ENCODE measurements at places on chromosomes 6 and 20.

DNA sequence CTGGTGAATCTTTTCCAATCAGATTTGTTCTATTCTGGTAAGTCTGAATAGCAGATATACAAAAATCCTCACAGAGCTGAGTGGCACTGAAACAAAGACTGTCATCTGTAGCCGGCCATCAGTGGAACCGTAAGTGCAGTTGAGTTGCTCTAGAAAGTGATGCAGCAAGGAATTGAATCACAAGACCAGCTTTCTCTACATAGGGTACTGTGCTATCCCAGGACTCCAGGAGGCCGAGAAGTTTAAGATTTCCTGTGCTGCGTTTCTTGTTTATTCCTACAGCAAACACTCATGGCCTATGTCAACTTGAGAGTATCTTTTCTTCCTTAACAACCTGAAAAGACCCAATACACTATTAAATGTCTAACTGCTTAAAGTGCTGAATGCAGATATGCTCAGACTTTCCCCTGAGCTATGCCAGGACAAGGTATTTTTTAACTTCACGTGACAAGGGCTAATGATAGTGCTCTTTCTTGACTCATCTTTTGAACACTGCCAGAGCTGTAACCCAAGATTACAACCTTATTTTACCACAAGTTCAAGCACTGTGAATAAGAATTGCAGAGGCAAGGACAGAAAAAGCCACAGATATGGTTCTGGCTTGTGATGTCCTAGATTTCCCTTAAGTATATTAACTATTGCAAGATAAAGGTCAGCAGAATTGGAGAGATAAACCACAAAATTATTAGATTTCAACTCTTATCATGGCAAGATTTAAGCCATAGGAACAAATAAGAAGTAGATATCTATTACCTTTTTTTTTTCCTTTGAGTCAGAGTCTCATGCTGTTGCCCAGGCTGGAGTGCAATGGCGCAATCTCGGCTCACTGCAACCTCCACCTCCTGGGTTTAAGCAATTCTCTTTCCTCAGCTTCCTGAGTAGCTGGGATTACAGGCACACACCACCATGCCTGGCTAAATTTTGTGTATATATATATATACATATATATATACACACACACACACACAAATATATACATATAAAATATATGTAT, 71.6 kb downstream of the GJA1 start:
- no peak for DNase-seq

DNA sequence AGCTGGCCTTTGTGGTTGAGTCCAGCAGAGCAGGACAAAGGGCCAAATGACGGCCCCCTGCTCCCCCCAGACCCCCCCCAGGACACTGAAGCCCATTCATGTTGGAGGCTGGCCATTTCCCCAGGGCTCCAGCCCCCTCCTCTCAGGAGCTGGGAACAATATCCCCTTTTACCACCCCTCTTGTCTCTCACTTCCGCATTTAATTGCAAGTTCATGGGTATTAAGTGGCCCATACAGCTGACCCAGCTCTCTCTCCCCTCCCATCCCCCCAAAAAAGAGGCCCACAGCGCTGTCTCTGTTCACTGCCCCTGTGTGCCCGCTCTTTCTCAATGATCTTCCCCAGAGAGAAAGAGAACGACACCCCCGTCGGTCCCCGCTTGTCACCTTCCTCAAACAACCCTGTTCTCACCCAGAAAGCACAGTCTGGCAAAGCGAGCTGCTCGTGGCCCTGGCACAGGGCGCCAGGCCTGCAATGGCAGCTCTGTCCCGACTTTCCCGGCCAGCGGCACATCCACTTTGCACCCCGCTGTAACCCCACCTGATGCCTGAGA, 30.4 kb downstream of the PREX1 start:
- no peak for DNase-seq

GRCh38 chr6:122839472-122839871, 50.4 kb downstream of the SMPDL3A start:
- DNase-seq, result peak; percentile 72

DNA sequence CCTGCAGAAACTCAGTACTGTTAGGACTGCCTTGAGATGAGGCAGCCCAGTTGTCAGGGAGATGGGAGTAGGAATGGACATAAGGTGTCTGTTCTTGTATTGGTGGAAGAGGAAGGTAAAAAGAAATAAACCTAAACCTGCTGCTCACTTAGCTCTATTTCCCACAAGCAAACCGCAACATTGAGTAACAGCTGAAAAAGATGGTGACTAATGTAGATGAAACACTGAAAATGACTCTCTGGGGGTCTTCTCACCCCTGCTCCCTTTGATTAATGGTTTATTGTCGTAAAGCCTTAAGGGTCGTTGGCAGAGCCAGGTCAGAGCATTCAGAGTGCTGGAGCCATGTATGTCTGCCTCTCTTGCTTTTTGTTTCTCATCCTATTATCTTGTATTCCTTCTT, 87.5 kb downstream of the FOXO3 start:
- no peak for DNase-seq

DNA sequence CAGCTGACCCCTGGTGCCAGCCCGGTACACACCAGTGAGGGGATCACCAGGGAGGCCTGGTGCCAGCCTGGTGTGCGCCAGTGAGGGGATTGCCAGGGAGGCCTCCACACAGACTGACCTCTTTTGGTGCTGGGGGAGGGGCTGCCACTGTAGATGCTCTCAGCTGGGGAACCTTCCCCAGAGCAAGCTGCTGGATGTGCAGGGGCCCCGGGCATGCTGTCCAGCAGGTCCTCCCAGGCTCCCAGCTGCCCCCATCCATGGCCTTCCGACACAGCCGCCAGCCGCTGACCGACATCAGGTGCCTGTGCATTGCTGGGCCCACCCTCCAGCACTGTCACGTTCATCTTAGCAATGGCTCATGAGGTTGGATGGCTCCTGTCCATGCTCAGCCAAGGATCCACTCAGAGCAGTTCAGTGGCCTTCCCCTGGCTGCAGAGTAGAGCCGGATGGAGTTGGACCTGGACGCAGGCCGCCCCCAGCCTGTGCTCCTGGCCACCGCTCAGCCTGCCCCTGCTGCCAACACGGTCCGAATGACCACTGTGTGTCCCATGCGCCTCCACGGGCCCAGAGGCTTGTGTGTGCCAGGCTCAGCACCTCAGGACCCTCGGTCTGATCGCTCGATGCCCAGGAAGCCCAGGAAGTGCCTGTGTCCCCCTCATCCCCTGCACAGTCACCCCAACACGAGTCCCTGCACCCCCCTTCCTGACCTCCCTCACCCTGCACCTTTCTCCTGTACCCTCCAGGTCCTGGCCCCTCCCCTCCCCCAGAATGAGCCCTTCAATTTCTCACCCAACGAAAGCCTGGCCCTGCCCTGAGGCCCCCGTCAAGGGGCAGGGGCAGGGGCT, 95.7 kb downstream of the YTHDF1 start:
- no peak for DNase-seq

GRCh38 chr6:35664945-35665344, 23.8 kb downstream of the FKBP5 start:
- no peak for DNase-seq

DNA sequence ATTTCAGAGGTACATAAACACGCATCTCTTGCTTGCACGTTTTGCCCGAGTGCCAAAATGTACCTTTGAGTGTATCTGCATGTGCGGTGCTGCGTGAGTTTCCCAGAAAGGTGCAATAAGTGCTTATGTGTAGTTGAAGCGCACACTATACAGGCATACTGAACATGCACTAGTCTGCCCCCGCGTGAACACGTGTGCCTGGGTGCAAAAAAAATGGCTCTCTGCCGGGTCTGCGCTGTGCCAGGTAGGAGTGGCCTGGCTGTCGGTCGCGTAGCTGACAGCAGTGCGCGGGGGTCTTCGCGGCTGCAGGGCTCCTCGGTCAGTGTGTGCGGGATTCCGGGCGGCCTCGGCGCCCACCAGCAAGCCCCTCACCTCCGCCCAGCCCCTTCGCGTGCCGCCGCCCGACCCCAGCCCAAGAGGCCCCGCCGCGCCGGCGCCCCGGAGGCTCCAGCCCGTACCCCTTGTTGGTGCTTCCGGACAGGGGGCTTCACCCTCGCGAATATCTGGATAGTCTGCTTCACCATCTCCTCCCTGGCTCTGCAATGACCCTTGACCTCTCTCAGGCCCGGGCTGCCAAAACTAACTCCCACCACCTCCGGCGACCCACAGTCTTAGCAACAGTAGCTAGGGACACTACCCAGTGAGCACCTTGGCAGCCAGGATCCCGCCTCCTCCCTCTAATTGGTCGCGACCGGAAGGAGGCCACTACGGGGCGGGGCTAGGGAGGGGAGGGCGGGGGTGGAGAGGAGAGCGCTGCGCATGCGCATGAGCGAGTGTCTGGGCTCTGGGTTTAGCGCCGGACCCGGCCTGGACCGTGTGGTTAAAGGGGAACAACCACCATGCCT, at the start of gene KIF6:
Gene KIF6, minus strand, starts transcription at position 622 of the 845 bp plus-strand sequence. Its CDS starts 98 bp downstream, at position 524.
- DNase-seq, result peak; percentile 95
